ENCODE measurements at places on chromosomes 2 and 18.
A peak's percentile ranks its signal among the peaks of the same experiment; 100 is the strongest.

DNA sequence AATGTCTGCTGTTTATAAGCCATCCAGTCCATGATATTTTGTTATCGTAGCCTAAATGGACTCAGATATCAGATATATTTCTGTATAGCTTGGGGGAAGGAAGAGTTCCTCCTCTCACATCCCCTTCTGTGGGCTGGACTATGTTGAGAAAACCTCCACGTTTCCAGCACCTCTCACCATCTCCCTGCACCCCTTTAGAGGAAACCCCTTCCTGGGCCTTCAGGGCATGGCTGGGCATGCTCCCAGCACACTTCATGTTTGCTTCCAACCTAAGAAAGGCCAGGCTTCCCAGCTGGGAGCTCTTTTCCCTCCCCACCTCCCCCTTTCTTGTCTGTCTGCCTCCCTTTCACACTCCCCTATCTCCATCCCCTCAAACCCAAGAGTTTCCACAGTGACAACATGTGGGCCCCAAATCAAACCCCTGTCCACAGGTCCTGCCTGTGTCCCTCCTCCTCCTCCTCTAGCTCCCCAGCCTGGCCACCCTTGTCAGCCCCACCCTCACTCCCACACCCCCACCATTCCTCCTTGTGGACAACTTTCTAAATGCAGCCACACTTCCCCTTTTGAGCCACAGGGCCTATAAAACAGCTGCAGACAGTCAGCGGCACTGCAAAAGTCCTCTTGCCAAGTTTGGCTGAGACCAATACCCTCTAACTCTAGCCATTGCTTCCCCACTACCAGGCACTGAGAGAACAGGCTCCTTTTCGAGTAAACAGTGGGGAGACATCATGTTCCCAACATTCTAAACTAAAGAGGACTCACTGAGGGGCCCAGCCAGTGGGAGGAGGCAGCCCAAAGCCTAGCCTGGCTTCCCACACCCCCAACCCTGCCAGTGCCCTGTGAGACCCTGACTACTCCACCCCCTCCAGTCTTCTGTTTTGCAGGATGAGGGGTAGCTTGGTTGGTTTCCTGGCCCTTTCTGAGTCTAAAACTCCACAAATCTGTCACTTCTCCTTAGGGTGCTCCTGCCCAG lies 120.5 kb downstream of the ZFP36L2 start:
- peak; percentile 41 for DNase-seq

GRCh38 chr2:68319398-68320117 lies at the start of gene CNRIP1:
Gene CNRIP1, minus strand, starts transcription at chr2:68319949. Its CDS starts 549 bp downstream, at chr2:68319400.
- peak; percentile 65 for DNase-seq

GRCh38 chr2:214674278-214674677 lies 135.2 kb downstream of the BARD1 start:
- DNase-seq: no peak

DNA sequence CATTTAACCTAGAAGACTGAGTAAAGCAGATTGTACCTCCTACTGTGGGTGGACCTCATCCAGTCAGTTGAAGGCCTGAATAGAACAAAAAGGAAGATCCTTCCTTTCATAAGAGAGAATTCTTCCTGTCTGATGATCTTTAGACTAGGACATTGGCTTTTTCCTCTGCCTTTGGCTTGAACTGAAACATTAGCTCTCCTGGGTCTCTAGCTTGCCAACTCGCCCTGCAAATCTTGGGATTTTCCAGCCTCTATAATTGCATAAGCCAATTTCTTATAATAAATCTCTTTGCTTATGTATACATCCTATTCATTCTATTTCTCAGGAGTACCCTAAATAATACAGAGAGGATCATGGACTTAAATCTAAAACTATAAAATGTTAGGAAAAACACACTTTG lies 6.2 kb upstream of the KDSR start:
- no peak for DNase-seq

DNA sequence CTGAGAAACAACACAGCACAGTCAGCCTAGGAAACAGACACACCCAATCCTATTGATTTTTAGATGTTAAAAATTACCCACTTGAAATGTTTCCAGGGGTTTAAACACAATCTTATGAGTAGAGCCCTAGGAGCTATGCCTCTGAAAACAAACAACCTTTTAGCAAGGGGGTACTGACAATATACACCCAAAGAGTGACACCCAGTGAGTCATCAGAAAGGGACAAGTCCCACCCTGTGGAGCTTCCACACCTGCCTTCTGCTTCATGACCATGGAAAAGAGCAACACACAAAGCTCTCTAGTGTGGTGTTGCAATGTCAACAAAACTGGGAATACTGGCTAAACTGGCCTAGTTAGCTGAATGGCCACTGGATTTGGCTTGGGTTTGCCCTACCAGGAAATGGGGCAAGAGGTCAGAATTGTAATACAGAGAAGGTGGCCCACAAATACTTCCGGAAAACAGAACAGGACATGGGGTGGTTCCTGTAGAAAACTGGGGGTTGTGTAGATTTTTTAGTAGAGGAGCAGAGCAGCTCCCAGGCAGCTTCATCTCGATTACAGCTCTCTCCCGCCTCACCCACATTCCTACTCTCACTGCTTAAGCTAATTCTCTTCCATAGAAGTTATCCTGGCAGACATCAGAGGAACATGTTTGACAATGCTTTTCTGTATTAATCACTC lies 98.2 kb downstream of the GAREM1 start:
- no peak for DNase-seq

DNA sequence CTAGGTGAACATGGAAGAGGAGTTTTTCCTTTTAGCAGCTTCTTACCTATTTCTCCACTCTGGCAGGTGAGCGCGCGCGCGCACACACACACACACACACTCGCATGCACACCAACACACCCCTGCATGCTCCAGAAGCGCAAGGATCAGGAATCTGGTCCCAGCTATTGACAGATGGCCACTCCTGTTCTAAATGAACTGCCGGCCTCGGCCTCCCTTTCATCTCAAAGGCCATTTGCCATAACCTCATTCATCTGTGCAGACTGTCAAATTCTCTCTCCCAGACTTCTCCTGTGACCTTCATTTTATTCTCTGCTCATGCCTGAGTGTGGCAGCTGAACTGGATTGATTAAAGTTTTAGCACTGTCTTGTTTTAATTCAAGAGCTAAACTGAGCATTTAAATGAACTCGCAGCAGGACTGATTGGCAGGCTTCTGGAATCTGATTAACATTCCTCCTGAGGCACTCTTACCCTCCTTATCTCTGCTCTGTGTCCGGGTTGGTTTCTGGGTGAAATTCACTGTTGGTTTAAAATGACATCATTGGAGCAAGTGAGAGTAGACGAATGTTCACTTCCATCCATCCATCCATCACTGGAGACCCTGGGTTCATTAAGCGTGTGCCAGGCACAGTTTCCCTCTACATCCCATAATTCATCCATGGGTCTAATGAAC lies 58.8 kb downstream of the FECH start:
- DNase-seq: no peak

GRCh38 chr2:54680397-54681041 lies 42.9 kb upstream of the EML6 start:
- no peak for DNase-seq

DNA sequence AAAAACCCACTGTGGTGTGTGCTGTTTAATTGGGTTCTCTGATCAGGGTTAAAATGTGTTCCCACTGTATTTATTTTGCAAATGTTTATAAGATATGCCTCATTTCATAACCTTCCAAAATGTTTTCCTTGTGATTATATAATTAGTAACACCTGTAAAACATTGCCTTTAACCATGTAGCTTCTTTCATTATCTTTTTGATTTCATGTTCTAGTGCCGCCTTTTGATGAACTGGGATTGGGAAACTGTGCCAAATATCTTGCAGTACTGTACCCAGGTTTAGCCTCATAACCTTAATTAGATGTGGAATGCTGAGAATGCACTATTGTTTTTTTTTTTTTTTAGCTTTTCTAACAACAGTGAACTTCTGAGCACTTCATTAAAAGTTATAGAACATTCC lies 96.9 kb downstream of the TANC1 start:
- DNase-seq: no peak

- DNase-seq: no peak
These were observed 317.9 kb upstream of the VRK2 start for GRCh38 chr2:57728691-57729090.

GRCh38 chr18:28256166-28256565 lies 79.2 kb upstream of the CDH2 start:
- DNase-seq: no peak

DNA sequence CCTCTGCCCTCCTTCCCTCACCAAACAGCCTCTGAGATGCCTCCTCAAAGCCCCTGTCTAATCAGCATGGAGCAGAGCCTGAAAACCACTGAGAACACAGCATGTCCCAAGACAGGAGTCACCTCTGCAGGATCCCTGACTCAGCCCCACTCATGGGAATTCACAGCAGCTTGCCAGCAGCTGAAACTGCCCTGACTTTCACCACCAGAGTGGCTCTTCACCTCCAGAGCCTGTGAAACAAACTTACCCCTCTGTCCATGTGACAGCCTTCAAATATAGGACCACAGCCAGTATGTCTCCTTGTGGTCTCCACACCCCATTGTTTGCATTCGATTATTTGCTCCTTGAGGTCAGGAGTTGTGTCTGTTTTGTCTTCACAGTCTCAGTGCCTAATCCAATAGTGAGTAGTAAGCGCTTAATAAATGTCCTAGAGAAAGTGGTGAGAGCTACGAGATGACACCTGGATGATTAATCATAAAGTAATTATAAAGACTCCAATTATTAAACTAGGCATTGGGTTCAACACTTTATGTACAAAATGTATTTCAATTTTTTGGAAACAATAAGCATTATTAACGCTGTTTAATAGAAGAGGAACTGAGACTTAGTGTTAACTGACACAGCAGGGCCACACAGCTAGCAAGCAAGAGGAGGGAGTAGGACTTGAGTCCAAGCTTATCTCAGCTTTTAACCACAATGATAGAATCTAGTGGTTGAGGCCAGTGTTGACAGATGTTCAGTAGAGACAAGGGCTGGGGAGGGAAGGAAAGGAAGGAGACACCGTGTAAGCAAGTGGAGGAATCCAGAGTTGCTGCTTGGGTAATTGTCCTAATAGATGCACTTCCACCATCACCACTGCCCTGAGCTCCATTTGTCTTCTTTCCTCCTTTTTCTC lies 358.7 kb upstream of the TNP1 start:
- DNase-seq: no peak

GRCh38 chr2:157898591-157898996 lies 22.5 kb upstream of the ACVR1 start:
- no peak for DNase-seq

DNA sequence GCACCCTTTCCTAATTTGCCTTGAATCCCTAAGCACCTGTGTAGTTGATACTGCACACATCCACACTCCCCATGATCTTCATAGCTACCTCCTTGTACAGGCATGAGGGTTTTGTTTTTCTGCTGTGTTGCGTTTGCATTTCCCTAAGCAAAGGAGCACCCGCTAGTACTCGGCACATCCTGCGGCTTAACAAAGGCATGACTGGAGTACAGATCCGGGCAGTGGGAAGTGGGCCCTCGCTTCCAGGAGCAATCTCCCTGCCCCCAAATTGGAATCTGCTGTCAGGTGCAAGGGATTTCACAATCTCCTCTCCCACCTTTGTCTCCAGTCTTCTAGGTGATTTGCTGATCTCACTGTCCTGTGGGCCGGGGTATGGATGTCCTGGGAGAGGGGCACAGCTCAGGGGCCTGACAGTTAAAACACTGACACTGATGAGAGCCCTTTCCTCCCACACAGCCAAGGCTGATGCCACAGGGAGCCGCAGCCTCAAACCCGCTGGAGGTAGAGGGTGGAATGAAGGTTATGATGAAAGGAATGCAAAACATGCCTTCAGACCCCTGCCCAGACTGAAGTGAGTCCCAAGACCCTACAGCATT lies 98.7 kb upstream of the THOC1 start:
- DNase-seq: no peak

DNA sequence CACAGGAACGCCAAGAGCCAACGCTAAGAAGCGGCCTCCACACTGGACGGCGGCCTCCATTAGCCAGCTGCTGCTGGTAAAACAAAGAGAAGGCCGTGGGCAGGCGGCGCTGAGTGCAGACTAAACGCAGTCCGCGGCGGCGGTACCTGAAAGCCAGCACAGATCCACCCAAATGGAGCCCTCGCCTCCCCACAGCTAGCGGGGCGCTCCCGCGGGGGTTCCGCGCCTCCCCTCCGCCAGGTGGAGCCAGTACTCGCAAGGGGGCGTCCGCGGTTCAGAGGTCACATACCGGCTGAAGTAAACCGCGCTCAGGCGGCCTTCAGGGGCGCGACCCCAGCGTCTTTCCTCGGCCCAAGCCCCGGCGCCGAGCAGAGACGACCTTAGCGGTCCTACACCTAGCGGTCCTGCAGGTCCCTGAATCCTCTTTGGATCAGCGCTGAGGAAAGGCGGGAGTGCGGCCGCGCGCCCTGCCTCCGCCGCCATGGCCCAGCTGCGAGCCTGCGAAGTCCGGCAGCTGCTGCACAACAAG lies 293.1 kb upstream of the ERBB4 start:
- DNase-seq: no peak

DNA sequence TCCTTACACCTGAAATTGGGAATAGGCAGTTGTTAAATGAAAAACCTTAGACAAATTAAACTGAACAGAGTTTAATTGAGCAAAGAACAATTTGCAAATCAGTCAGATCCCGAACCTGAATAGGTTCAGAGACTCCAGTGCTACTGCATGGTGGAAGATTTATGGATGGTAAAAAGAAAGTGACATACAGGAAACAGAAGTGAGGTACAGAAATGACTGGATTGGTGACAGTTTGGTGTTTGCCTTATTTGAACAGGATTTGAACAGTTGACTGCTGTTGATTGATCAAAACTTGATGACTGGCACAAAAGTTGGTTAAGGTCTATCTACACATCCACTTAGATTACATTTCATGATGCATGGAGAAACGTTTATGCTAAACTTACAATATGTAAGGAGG lies 248.8 kb downstream of the HNMT start:
- DNase-seq: no peak

- no peak for DNase-seq
These were observed 436.0 kb upstream of the CWC22 start for GRCh38 chr2:180442860-180443644.

DNA sequence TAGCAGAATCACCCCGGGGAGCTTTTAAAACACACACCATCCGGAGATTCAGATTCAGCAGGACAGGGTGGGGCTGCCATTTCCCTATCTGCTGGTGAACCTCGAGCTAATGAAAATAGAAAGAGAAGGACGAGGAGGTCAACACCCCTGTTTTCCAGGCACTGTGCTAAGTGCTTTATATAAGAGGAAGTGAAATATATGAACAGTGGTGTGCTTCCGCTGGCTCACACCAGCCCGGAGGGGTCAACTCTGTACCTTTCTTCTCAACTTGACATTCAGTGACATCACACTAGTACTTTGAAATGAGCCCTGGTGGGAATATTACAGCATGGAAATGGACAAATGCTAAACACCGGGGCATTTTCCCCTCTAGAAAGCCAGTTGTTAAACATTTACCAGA lies 108.3 kb upstream of the LTBP1 start:
- no peak for DNase-seq

- no peak for DNase-seq
These were observed 160.8 kb upstream of the AGAP1 start for GRCh38 chr2:235333076-235333475.

- no peak for DNase-seq
These were observed 194.0 kb downstream of the LRATD1 start for GRCh38 chr2:14826518-14826917.

- no peak for DNase-seq
These were observed 593 bp upstream of the ACTR2 start for GRCh38 chr2:65227020-65227455.
